ENCODE measurements at places on chromosomes 3 and 15.

GRCh38 chr15:90530250-90531051 lies 728 bp downstream of the CRTC3 start:
- no peak for DNase-seq

DNA sequence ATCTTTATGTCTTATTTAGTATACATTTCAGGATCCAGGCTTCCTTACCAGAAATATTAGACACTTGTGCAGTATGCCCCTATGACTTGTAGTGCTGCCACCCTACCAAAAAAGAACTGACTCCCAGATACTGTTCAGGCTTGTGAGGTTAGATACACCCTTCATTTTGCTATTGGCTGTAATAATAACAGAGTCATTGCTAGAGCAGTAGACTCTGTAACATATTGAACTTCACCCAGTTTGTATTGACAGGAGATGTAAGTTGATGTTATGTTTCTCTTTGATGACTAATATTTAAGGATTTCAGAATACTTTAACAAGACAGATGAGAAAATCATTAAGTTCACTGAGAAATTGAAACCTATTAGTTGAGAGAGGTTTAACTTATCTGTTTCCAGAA lies 32.9 kb downstream of the RNF111 start:
- DNase-seq, result no peak

GRCh38 chr3:120824613-120825012 lies 82.1 kb downstream of the GTF2E1 start:
- DNase-seq, result no peak

- DNase-seq, result no peak
Measured at GRCh38 chr3:12981306-12982275, 91.6 kb downstream of the IQSEC1 start.

- no peak for DNase-seq
Measured at GRCh38 chr15:81107889-81108288, 26.2 kb upstream of the CFAP161 start.

DNA sequence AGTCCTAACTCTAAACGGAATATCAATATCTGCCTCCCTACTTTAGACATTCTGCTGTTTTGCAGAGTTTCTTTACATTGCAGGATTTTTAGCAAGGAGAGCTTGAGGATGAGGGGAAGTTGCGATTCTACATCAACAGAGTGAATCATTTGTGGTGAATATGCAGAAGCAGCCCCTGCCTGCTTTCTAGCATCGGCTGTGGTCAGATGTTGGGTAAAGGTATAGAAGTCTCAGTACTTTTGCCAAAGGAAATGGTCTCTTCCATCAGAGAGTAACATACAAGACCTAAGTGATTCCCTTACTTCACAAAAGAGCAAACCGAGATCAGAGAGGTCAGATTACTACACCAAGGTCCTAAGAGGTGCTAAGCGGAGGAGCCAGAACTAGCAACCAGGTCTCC lies 15.2 kb downstream of the ST3GAL6 start:
- no peak for DNase-seq

DNA sequence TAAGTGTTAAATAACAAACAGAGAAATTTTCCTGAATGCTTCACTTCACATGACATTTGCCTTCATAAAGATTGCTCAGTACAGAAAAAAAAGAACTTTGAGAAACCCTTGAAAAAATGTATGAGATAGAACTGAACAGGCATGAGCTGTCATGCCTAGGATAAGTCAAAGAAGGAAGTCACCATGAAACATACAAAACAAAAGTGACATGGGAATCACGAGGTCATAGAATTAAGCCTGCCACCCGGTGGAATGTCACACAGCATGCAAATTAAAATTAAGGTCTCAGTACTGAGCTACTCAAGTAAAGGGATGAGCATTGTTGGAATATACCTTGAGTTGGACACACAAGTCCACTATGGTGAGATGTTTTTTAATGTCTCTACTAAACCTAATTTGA lies 652.5 kb upstream of the NECTIN3 start:
- DNase-seq, result no peak

- no peak for DNase-seq
Measured at GRCh38 chr15:98983334-98983733, 24.3 kb downstream of the PGPEP1L start.

DNA sequence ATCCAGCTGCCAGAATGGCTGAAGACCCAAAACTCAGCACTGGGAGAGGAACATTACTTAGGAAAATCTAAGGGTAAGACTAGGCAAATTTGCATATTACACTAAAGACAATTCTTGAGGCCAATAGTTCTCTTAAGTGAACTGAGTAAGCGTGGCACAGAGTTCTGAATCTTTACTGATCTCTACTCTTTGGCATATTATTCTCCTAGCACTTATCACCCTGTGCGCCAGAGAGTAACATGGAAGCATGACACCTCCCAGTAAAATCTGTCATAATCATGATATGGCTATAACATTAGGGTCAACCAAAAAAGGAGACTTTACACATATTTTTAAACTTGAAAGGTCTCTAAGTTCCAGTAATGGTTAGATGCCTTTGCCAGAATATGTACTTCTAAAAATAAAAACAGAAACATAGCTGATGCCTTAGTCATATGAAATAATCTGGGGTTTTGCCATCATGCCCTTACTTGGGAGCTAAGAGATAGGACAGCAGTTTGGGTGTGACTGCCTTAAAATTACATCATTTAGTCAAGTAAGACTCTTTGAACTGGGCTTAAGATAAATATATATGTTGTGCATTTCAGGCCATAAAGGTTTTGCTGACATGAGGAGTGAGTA lies 290.5 kb downstream of the PLCL2 start:
- DNase-seq, result no peak

DNA sequence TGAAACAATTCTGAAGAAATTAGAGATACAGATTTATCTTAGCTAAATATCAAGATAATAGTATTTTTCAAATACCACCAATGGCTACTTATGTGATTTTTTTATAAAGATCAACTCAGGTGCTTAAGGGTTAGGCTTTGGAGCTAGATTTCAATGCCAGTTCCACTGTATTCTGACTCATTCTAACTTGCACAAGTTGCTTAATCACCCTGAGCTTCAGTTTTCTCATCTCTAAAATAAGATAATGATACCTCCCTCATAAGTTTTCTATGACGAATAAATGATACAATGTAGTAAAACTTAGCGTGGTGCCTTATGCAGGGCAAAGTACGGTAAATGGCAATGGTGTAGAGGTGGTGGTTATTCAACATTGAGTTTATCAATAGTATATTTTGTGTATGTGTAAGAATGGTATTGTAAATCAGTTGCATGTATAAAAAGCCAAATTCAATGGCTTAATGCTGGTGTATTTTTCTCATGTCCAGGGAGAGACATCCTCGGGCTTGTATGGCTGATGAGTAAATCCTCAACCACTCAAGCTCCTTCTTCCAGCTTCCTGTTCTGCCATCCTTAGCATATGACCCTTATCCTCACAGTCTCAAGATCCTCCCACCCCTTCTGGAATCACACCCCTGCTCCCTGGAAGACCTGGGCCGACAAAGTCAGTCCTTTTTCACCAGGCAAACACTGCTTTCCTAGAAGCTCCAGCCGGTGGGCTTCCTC lies 505.9 kb upstream of the CFAP20DC start:
- no peak for DNase-seq

GRCh38 chr3:113094337-113095221 lies 103.8 kb downstream of the GTPBP8 start:
- DNase-seq, result no peak

DNA sequence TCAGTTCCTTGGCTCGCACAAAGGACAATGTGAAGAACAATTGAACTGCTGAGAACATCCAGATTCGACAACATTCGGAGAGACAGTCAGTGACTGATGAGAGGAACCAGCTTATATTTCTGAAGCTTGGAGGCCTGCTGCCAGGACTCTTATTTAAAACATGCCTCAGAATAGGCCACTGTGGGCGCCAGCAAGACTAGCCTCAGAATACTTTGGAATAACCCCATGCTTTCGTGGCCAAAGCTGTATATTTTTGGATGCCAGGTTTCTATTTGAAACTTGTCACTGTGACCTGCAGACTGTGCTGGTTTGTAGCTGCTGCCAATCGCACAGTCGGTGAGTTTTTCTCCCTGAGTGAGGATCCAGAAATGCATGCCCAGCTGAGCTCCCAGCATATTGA lies 129.9 kb upstream of the UBE3A start:
- DNase-seq, result no peak
